ENCODE measurements at places on chromosomes 7 and 10.

DNA sequence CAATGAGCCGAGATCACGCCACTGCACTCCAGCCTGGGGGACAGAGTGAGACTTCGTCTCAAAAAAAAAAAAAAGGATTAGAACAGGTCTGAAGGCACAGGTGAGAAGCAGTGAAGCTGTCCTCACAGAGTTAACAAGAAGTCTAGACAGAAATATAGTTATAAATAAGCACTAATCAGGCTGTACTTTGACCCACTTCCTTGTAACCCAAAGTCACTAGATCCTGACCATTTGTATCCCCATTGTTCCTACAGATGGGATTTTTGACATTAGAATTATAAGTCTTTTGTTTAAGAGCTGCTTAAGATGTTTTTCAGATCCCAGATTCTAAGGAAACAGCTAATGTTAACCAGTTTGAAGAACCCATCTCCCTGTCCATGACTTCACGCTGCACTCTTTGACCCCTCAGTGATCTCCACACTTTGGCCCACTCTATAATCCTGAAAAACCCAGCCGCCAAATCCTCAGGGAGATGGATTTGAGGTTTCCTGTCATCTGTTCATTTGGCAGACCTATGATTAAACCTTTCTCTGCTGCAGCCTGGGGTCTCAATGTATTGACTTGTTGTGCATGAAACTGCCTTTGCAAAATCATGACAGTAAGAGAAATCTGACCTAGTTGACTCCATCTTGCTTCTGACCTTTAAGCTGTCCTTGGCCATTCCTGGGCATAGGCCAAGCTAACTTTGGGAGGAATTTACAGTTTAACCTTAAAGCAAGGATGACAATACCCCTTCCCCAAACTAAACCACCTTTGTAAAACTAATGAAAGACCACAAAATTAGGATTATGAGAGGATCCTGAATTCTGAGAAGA is 11.4 kb downstream of the SSMEM1 start:
- no peak for DNase-seq

DNA sequence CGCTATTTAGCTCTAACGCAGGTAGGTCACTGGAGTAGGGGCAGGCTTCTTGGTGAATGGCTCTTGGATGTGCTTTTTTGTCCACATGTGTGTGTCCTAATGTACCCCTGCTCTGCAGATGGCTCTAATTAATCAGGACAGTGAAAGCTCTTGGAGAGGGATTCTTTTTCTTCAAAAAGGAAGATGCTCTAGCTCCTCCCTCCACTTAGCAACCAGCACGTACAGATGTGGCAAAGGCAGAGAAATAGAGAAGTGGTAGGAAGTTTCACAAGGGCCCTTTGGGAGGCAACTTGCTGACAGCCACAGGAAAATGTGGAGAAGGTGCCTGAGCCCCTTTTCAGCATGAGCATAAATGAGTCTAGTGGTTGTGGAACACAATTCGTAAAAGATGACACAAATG is 221.7 kb downstream of the PLXNA4 start:
- peak; percentile 16 for DNase-seq

DNA sequence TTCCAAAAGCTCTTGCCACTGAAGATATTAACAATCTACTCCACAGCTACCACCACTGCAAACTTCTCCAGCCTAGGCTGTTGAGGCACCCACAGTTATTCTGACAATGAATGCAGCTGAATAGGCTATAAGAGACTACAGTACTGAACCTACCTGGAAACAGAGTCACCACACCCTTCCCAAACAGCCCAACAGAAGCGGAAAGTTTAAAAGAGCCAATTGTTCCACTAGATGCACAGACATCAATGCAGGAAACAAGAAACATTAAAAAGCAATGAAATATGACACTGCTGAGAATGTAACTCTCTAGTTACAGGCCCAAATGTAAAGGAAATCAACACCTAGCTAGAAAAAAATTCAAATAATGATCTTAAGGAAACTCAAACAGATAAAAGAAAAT is 64.5 kb upstream of the PLA2G12B start:
- DNase-seq, result no peak

GRCh38 chr10:36211856-36212255 is 569.8 kb upstream of the FZD8 start:
- DNase-seq, result no peak

DNA sequence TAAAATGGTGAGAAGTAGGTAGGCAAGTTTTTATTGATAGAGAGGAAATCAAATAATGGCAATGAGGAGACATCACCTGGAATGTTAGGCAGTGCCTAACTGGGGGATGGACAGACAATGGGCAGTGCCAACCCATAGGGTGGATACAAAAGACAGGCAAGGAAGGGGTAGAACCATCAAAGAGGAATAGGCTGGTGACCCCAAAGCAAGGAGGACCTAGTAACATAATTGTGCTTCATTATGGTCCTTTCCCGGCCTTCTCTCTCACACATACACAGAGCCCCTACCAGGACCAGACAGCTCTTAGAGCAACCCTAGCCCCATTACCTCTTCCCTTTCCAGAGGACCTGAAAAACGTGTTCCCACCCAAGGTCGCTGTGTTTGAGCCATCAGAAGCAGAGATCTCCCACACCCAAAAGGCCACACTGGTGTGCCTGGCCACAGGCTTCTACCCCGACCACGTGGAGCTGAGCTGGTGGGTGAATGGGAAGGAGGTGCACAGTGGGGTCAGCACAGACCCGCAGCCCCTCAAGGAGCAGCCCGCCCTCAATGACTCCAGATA is 30.0 kb downstream of the PRSS2 start:
- DNase-seq, result no peak

DNA sequence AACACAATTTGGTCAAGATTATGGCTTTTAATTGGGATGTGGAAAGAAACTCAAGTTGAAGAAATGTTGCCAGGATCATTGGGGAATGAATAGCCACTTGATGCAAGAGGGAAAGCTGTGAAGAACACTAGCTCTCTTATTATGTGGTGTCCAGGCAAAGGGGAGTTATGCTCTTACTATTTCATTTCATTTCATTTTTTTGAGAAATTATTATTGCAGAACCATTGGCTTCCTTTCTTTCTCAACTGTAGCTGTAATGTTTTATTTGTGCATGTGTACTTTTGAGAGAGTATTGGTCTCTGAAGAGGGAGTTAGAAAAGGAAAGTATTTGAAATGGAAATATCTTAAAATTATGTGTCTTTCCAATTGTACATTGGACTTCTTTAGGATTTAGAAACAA is 312.6 kb upstream of the BMPER start:
- DNase-seq, result peak; percentile 88

DNA sequence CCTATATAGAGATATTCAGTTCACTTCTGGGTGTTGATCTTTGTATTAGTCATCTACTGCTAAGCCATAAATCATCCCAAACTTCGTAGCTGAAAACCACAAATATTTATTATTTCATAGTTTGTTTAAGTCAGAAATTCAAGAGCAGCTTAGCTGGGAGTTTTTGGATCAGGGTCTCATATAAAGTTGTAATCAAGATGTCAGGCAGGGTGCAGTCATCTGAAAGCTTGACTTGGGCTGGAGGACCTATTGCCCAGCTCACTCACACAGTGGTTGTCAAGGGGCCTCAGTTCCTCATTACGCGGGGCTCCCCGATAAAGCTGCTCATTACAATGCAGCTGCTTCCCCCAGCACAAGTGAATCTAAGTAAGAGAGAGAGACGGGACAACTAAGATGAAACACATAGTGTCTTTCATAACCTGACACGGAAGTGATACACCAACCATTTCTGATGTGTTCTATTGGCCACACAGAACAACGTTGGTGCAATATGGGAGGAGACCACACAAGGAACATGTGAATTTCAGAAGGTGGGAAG is 15.7 kb downstream of the PPP1R3C start:
- no peak for DNase-seq

GRCh38 chr7:141295367-141295895 is 221.6 kb downstream of the TMEM178B start:
- DNase-seq, result no peak

GRCh38 chr10:77433546-77433945 is 204.1 kb downstream of the KCNMA1 start:
- DNase-seq, result no peak

DNA sequence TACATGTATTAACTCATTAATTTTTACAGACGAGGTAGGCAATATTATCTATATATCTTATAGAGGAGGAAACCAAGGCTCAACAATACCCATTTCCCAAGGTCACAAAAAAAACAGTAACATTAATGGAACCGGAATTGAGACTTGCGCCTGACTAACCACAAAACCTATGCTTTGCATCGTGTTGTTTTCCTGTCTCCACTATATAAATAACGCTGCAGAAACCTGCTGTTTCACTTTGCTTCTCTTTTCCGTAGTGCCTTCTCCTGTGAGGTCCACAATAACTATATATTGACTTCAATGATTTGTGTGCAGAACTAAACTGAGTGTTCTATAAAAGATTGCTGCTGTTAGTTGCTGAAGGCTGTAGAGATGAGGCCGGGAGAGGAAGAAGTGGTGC is 97.7 kb upstream of the RPA3 start:
- peak; percentile 41 for DNase-seq

- DNase-seq, result peak; percentile 47
These were observed 149.1 kb downstream of the GRID1 start for GRCh38 chr10:86217371-86218080.

GRCh38 chr7:20214921-20215669 is 2.1 kb downstream of the MACC1 start:
- DNase-seq, result no peak

- no peak for DNase-seq
These were observed 1.7 kb downstream of the GLRX3 start for GRCh38 chr10:130137659-130138478.

DNA sequence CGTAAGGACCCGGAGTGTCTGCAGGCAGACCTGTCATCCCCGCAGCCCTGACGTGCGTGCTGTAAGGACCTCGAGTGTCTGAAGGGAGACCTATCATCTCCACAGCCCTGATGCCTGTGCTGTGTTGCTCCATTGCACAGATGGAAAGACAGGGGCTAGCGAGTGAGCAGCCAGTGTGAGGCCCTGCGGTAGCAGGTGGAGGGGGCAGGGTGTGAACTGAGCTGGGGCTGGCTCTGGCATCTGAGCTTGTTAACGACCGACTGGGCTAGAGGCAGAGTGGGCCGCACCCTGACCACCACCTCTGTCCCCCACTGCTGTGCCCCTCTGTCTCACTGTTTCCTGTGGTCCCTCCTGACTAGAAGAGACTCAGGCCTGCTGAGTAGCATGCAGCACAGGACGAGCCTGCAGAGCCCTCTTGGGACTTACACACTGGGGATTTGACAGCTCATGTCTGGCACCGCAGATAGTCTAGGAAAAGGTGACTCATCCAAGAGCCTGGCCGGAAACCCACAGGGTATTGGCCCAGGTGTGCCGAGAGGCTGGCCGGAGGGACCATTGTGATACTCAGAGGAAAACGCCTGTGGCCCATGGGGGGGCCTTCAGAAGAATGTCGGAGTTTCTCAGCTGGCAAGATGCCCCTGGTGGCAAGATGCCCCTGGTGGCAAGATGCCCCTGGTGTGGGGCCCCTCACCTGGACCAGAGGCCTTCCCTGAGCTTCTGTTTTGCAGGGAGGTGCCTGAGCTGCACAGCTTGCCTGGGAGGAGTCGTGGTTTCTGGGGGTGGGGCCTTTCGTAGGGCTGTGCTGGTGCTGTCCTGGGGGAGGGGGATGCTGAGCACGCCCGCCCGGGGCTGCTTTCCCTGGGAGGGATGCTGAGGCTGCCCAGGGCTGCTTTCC is 34.3 kb downstream of the INPP5A start:
- DNase-seq, result peak; percentile 25

GRCh38 chr7:23810099-23810498 is 100.1 kb downstream of the STK31 start:
- no peak for DNase-seq

DNA sequence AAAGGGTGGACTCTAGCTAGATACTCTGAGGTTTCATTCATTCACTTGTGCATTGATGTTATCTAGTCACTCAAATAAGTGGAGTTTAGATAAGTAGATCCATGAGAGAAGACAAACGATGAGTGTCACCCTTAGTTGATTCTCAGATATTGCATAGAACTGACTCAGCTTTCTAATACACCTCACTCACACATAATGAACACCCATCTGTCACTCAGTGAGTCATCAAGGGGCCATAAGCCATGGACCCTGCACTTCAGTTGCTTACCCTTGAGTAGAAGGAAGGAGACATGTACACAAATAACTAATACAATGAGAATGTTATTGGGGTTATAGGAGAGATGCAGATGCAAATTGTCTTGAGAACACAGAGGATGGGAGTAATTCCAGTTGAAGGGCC is 163.8 kb downstream of the SORCS3 start:
- no peak for DNase-seq

- no peak for DNase-seq
These were observed 83.6 kb downstream of the PPP1R3C start for GRCh38 chr10:91549262-91549661.

DNA sequence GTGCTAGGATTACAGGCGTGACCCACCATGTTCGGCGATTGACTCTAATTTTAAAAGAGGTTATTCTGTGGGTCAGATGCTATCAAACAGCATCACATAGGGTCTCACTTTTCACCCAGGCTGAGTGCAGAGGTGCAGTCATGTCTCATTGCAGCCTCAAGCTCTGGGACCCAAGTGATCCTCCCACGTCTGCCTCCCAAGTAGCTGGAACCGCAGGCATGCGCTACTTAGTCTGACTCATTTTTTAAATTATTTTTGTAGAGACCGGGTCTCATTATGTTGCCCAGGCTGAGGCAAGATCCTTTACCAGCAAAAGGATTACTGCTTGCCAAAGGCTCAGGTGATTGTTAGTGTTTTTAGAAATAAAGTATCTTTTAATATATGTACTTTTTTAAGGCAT is 42.9 kb upstream of the STOX1 start:
- no peak for DNase-seq

GRCh38 chr7:90900628-90901356 is 304.7 kb downstream of the CDK14 start:
- DNase-seq, result no peak

- no peak for DNase-seq
These were observed at the start of gene DRGX for GRCh38 chr10:49395741-49396665. Gene DRGX, minus strand, starts transcription at chr10:49396089. Its CDS starts 649 bp downstream, at chr10:49395440.

DNA sequence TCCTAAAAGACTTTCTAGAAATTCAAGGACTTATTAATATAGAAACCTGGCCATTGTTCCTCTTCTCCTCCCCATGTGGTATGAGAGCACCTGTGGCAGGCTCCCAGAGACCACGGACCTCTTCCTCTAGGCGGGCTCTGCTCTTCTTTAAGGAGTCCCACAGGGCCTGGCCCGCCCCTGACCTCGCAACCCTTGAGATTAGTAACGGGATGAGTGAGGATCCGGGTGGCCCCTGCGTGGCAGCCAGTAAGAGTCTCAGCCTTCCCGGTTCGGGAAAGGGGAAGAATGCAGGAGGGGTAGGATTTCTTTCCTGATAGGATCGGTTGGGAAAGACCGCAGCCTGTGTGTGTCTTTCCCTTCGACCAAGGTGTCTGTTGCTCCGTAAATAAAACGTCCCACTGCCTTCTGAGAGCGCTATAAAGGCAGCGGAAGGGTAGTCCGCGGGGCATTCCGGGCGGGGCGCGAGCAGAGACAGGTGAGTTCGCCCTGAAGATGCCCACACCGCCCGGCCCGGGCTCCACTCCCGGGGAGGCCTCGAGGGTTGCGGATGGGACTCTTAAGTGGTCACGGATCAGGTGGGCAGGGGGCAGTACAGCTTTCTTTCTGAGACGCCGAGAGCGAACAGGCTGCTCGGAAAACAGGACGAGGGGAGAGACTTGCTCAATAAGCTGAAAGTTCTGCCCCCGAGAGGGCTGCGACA is at the start of gene SLC26A4:
Gene SLC26A4 (plus strand): TSS at position 448 of the 700 bp plus-strand sequence. CDS start 814 bp downstream, outside the sequence.
- no peak for DNase-seq
